ENCODE measurements at places on chromosomes 2 and 18. TPM values are rescaled to one million over a fixed set of nuclear protein-coding genes. Genes with fewer than 3 reads are reported as not detected.
A peak's percentile ranks its signal among the peaks of the same experiment; 100 is the strongest.

Gene ACMSD
- total RNA-seq = not detected

DNA sequence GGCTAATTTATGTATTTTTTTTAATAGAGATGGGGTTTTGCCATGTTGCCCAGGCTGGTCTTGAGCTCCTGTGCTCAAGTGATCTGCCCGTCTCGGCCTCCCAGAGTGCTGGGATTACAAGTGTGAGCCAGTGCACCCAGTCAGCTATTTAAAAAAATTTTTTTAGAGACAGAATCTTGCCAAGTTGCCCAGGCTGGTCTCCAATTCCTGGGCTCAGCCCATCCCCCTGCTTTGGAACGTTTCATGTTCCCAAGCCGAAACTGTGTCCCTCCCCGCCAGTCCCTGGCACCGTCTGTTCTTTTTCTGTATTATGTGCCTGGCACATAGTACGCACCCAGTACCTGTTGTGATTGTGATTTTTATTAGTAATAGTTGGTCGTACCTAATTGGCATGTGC is 63.1 kb upstream of the MGAT5 start:
- no peak for DNase-seq

- no peak for DNase-seq
Measured at GRCh38 chr2:171533331-171533730, 11.1 kb downstream of the CYBRD1 start.

DNA sequence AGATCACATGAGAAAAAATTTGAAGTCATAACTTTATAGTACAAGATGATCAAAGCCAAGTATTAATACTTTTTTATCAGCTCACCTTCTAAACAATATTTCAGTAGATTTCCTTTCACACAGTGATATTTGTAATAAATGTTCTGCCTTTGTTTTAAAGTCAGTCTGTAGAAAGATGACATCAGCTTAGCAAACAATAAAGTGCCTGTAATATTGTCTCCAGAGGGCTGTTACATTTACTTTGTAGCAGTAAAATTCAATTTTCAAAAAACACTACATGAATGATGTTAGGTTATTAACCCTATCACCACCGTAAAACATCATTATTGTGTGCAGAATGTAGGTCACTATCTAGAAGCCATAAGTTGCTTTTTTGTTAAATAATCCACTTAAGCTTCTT is 49.6 kb downstream of the ZEB2 start:
- DNase-seq = no peak

DNA sequence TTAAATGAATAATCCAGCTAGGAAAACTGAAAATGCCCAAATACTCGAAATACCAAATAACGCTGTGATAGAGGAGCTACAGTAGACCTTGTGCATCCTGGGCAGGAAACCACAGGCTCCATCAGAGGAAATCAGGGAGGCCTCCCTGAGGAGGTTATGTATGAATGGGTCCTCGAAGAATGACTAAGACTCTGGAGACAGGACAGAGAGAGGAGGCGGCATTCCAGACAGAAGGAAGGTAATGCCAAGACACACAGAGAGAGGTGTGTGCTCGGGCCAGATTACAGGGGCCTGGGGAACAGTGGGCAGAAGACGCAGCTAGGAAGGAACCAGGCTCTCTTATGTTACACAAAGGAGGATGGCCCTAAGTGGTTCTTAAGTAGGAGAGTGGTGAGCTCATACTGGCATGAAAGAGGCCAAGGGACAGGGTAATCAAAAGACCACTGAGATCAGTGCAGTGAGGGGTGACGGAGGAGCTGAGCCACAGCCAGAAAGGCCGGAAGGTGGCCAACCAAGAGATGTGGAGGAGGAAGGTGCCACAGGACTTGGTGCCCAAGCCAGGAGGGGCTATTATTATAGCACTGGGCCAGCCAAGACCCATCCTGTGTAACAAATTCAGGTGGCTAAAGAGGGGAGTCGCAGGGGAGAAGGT is 9.9 kb downstream of the ST3GAL5 start:
- peak; percentile 61 for DNase-seq
